T-helper 17 cell (primary cell): ENCODE measurements at places on chromosomes 5 and 9. TPM values are rescaled to one million over a fixed set of nuclear protein-coding genes. Genes with fewer than 3 reads are reported as not detected.

- no peak for DNase-seq
Measured at GRCh38 chr9:99905833-99906402, 536 bp upstream of the STX17 start.

DNA sequence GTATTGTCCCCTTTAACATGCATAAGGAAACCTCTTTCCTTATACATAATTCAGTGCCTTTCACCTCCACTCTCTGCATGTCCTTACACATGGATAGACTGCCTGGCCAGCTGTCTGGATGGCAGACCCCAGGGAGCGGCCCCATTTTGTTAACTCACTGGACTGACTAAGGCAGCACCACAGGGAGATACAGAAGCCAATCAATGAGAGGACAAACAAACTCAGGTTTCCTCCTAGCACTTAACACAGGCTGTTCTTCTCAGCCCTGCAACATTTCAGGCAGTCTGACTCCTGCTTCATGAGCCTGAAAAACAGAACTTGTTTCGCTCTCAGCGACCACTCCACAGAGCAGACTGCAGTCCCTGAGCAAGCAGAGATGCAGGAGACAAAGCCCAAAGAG is 135.4 kb upstream of the RASEF start:
- no peak for DNase-seq

- no peak for DNase-seq
Measured at GRCh38 chr5:162372256-162372655, 304.7 kb downstream of the GABRG2 start.

GRCh38 chr5:151674626-151675610 is 11.8 kb downstream of the SPARC start:
- no peak for DNase-seq

GRCh38 chr9:107667231-107668070 is 177.9 kb upstream of the KLF4 start:
- no peak for DNase-seq

Gene PDE6A
- total RNA-seq: not detected

Gene MAMDC2
- 0.07 TPM for total RNA-seq
